SK-N-DZ (cell line): ENCODE measurements at places on chromosomes 3 and 15.

DNA sequence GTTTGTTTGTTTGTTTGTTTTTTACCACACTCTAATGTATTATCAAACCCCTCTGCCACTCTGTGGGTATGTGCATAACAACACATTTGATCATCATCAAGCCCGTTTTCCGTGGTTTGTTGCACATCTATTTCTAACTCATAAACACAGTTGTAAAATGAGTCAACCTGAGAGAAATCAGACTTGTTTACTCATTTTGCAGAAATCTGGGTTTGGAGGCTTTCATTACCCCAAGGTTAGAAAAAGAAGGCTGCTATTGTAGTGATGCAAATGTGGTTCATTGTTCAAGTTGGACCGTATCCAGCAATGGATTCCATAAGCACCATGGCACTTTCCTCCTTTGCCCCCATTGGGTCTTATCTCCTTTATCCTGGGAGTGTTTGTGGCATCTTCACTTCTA, 353.2 kb upstream of the SOX2 start:
- no peak for DNase-seq

DNA sequence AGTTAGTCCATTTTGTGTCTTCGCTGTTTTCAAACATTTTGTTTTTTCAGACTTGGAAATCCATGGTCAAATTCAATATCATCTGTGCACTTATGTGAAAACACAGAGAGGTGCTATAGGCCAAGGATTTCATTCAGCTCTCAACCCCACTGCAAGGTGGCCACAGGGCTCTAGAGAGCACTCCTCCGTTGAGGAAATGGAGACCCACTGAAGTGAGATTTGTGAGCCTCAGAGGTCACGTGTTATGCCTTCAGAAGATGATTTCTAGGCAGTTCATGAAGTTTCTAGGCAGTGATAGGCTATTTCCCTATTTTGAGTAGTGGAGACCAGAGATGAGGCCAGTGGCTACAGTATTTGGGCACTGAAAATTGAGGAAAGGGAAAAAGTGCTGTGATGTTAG, 88.2 kb downstream of the UNC13C start:
- DNase-seq: no peak

DNA sequence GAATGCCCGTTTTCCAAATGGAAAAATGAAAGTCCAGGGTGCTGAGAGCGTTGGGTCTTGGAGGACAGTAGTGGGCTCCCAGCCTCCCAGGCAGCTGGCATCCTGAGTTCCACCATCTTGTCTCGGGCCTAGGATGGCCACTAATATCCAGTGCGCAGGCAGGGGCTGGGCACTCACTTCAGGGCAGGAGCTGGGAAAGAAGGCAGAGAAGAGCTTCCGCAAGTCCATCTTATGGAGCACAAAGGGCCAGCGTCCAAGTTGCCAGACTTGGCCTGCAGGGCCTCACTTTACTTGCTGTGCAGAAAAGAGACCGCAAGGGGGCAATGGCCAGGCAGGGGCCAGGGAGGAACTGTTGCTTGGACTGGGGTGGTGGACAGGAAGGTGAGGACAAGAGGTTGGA, 46.1 kb downstream of the IQSEC1 start:
- no peak for DNase-seq

DNA sequence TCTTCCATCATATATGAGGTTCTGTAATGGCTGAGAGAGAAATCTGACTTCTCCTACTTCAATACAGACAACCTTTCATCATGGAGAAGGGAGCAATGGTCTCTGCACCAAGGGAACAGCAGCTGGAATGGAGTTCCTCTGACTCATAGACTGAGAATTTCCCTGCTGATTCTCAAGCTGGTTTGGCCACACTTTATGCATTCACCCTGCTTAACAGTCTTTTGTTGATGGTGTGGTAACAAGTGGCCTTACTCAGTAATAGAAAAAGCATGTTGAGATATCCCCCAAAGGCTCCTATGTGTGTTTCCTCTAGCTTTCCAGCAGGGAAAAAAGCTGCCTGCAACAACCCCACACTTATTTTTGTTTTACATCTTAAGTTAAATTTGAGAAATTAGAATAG, 138.1 kb downstream of the GREM1 start:
- no peak for DNase-seq
